ENCODE measurements at places on chromosomes 7 and 10. TPM values are rescaled to one million over a fixed set of nuclear protein-coding genes. Genes with fewer than 3 reads are reported as not detected.
A peak's percentile ranks its signal among the peaks of the same experiment; 100 is the strongest.

Gene CRPPA
- total RNA-seq = 1.5 TPM

Gene TRIM4
- 78.1 TPM for total RNA-seq

Gene SLC35G1
- total RNA-seq = 7.9 TPM

Gene SEMA3A
- 18.0 TPM for total RNA-seq

Gene CALHM2
- total RNA-seq = 16.0 TPM

Gene NCOA4
- total RNA-seq = 157 TPM

DNA sequence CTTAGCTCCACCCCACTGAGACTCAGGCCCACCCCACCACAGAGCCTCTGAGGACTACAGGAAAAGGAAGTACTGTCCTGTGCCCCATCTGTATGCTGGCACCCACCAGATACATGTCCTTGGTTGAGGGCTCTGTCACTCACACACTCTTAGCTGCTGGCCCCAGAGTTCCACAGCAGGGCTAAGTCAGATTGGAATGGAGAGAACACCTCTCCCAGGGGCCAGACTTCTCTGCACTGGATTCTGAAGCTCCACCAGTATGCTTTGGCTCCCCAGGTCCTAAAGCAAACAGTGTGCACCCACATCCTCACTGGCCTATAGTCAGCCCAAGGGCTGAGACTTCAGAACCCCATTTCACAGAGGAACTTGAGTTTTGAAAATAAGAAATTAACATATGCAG is 103.2 kb upstream of the PPP2R2D start:
- no peaks in the 10 kb centered on the region for H3K27me3 ChIP-seq
- no peaks in the 10 kb centered on the region for H3K4me1 ChIP-seq
- no peak overlapping the region for H3K4me3 ChIP-seq
- DNase-seq = no peak
- no peaks in the 10 kb centered on the region for H3K36me3 ChIP-seq

DNA sequence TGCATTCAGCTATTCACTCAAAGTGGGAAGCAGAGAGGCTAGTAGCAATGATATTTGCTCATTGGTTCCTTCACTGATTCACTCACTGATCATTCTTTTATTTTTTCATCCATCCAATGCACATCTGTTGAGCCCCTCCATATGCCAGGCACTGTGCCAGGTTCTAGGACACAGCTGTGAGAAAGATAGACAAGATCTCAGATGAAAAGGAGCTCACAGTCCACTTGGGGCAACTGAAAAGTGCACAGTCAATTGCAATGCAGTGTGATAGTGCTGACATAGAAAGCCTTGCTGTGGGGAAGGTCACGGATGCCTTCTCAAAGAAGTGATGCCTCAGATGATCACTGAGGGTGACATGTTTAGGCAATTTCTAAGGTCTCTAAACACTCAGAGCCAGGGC is 262.3 kb downstream of the PTEN start:
- DNase-seq = peak; percentile 18
- H3K27me3 ChIP-seq = no peaks in the 10 kb centered on the region
- no peak overlapping the region for H3K4me3 ChIP-seq
- no peaks in the 10 kb centered on the region for H3K36me3 ChIP-seq

DNA sequence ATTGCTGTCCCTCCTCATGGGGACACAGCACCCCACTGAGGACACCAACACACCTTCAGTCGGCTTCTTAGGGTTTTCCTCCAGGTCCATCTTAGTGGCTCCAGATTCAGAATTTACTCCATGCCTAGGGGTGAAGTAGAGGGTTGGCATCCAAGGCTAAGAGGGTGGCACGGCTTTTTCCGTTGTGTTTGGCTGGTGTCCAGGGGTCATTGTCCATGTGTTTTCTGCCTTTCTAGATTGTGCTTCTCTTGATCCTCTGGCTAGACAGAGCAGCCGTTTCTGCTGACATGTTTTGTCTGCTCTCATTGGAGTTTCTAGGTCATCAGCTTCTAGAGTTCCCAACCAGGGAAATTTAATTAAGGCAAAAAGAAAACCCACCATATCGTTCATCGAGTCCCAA is 291.6 kb upstream of the CELF2 start:
- no peak overlapping the region for H3K27ac ChIP-seq
- no peak overlapping the region for H3K4me3 ChIP-seq
- H3K27me3 ChIP-seq = no peaks in the 10 kb centered on the region
- no peak for DNase-seq
- no peaks in the 10 kb centered on the region for H3K4me1 ChIP-seq

- no peak overlapping the region for H3K4me3 ChIP-seq
- no peaks in the 10 kb centered on the region for H3K4me1 ChIP-seq
- no peak overlapping the region for H3K27ac ChIP-seq
- DNase-seq = no peak
- H3K36me3 ChIP-seq = no peaks in the 10 kb centered on the region
These were observed 38.4 kb upstream of the ABCB4 start for GRCh38 chr7:87513735-87514335.

DNA sequence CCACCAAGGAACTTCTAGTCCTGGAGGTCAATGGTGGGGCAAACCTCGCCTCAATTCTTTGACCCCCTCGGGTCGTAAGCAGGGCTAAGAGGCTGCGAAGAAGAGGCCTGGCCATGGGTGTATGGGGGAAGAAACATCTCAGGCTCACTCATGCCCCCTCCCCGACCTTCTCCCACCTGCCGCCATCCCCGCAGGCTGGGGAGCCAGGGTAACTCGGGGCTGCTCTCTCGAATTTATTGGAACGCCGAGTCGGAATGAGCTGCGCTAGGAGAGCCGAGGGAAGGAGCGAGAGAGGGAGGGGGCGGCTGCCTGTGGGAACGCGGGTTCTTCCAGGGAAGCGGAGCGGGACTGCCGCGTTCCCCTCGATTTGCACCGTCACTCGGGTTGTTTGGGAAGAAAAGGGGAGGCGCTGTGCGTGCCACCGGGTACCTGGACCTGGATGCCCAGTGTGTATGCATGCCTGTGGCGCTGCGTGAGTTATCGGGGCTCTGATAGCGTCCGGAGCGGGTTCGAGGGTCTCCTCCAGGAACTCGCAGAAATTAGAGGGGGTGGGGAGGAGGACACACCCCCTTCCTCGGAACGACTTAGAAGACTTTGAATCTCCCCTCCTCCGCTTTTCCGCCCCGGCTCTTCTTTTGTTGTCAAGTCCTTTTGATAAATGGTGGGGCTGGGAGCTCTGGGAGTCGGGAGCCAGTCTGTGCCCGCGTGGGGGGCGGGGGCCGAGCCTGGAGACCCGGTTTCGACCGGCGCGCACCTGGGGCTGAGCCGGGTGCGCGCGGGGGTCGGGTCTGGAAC is 1.8 kb upstream of the ZNF503 start:
- H3K27me3 ChIP-seq = no peaks in the 10 kb centered on the region
- peak overlapping the region; percentile 98 for H3K27ac ChIP-seq
- DNase-seq = peak; percentile 78
- peak overlapping the region; percentile 18 for H3K4me3 ChIP-seq
- peaks cover 10% of the 10 kb centered on the region for H3K4me1 ChIP-seq
